GM12878 (cell line): ENCODE measurements at places on chromosomes 6 and 20. TPM values are rescaled to one million over a fixed set of nuclear protein-coding genes. Genes with fewer than 3 reads are reported as not detected.

DNA sequence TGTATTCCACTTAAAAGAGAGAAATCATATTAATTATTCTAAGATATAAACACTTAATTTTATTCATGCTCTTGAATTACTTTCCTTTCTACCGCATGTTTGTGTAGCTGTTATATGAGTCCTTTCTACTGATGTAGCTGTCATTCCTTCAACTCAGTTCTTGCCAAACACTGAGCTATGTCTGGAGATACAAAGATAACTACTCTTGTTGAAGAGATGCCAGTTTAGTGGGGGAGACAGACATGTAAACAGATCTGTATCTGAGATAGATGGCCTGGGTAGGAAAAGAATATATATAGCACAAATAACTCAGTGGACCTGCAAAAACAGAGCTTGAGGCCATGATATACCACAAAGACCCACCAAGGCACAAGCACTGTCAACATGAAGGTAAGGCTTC lies 157.3 kb downstream of the BTBD9 start:
- no peak for DNase-seq

DNA sequence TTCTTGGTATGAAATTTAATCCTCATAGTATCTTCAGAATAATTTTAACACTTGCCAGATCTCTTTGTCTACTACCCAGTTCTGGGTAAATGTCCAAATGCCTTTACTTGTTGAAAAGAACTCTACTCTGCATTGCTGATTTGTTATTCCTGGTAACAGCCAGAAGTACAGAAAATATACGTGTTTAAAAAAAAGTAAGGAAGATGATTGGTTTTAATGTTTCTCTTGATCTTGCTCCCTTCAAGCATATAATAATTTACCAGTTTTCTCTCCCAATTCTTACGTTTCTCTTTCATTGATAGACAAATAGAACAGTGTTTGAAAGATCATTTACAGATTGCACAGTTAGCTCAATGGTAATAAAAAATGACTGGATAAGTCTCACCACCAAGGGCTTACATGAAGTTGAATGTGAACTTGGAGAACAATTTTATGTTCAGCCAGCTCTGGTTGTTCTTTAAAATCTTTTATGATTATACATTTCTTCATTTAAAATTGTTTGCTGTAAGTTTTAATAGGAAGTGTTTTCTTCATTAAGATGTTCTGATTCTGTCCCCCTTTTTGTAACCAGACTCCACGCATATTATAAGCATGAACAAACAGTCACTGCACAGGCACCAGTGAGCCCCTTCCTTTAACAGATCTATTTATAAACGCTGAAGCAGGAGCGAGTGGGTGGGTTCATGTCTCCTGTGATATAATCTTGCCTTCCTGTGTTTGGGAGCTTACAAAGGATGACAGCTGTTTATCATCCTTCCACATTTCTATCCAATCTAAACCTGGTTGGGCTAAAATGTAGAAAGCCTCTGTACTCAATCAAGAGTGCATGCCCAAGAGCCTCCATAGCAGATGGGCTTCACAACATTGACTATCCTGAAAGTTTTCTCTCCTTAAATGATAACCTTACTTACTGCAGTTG lies 299.5 kb downstream of the PRL start:
- DNase-seq = no peak

- DNase-seq = no peak
Observed at GRCh38 chr6:109186012-109186411, 90.7 kb downstream of the CEP57L1 start.

GRCh38 chr6:152984513-152984872 lies 1.7 kb upstream of the FBXO5 start:
- peak; percentile 51 for DNase-seq

DNA sequence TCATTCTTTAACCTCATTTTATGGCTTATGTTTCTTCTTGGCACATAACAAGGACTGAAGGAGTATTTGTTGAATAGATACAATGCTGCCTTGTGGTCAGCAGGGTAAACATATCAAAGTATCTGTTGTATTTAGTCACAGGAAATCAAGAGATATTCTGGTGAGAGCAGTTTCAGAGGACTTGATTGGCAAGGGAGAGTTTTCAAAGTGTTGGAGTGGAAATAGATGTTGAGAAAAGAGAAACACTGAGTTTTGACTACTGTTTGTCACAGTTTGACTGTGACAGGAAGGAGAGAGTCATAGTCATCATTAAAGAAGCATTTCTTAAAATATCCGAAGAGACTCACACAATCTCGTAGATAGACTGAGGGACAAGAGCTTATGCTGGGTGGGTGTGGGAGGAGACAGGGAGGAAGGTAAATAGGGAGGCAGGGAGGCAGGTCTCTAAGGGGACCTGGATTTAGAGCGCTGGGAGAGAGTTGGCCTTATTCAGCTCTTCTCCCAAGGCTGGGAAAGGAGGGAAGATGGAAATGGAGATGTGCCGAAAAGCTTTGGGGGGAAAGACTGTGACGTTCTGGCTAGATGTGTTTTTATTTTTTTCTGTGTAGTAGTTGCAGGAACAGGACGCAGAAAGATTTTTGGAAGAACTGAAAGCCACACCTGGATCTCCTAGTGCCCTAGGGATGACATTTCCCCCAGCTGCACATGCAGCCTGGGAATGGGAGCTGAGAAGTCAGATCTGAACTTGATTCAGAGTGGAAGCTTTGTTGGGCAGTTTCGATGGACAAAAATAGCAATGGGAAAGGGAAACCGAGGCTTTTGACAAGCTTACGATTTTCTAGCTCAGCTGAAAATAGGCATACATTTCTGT lies 65.0 kb upstream of the IFNGR1 start:
- DNase-seq = peak; percentile 79

GRCh38 chr6:133436652-133437051 lies 195.5 kb downstream of the EYA4 start:
- no peak for DNase-seq

- DNase-seq = no peak
Observed at GRCh38 chr6:167998215-167998614, 744 bp downstream of the KIF25 start.

DNA sequence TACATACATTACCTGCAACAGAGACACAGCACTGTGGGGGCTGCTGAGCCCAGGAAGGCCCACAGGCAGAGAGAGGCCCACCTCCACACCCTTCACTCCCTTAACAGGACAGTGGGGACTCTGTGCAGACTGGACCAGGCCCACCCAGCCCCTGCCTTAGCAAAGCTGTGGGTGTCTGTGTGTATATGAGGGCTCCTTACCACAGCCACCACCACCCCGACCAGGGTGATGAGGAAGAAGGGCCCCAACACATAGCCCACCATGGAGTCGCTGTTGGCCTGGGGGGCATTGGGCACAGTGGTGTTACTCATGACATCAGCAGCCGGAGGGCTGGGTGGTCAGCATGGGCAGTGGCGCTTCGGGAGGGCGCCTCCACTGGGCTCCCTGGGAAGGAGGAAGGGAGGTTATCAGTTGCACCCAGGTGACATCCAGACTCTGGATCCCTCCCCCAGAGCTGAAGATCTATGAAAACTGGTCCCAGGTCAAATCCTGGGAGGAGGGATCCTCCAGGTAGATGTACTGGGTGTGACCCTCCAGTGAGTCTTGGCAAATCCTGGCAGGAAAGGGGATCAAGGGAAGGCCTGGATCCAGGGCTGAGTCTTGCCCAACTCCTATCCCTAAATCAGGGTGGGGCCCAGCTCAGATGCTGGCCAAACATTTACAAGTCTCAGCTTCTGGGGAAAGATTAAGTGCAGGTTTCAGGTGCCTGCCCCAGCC lies 1.2 kb downstream of the SMIM29 start:
- no peak for DNase-seq

DNA sequence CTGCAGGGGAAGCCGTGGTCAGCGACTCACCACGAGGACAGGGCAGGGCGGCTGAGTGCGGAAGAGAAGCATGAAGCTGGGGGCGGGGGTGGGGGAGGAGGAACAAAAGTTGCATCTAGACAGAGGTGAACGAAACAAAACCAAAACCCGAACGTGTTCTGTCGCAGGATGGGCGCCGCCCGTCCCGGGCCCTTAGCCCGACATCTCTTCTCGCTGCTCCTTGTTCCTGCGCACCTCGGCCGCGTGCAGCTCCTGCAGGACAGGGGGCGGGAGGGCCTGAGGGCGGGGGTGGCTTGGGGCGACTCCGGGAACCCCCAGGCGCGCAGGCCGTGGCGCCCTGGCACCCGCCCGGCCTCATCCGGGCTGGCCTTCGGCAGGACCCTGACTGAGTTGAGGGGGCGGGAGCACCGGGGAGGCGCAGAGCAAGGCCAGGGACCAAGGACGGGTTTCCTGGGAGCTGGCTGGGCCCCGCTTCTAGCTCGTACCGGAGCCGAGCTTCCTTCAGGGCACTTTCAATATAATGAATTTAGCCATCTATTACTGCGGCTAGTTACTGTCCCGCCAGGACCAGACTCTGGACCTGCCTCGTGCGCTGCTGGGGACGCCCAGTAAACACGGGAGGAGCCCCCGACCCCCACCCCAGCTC lies 12.0 kb downstream of the STMN3 start:
- no peak for DNase-seq

DNA sequence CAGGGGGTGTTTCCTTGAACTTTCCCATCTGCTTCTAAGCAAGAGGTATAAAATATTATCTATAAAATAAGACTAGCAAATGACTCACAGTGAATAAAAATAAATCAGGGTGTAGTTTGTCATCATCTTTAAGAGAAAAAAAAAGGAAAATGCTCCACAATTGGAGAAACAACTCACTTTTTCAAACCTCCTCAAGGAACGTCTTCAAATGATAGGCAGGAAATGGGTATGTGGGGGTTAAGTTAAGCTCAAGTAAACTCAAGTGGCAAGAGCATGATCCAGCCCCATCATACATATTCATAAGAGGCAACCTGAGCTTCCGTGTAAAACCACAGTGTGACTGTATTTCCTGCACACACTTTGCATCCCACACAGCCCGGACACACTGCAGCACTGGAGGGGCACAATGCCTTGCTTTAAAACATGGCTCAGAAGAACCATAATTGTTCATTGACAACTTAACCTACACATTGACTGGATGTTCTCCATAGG lies 58.5 kb upstream of the CEP85L start:
- DNase-seq = peak; percentile 85

GRCh38 chr6:89662659-89663223 lies 24.2 kb upstream of the LYRM2 start:
- DNase-seq = no peak

DNA sequence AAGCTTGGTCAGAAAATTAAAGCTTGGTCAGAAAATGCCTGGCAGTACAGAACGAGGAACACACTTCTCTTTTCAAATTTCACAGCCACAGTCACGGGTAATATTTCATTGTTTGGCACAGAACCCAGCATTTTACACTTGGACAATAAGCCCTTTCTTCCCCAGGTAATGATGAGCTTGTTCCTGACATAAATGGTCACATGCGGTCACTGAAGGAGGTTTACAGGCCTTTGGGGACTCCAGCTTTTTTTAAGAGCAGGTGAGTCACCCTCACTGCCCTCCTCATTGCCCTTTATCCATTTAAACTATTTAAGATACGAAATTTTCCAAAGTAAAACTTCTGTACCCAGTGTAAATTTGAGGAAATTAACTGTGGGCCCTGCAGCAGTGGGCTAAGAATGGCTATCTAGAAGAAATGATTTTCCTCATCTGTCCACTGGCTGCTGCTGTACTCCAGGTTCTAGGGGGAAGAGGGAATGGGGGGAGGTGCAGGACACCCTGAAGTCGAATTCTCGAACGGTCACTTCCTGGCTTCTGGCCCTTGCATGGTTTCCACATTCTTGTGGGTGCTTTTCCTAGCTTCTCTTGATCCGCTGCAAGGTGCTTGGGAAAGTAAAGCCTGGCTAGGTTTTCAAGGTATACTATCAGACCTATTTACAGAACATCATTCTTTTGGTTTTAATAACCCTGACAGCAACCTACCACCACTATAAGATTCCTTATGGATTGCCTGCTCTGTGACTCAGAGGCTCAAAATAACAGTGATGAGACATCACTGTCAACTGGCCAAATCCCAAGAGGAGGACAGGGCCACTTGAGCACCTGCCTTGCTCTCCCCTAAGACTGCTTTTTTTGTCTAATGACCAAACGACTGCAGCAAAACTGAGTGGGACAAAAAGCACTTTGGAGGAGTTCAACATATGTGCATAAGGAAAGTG lies 75.8 kb downstream of the PREP start:
- no peak for DNase-seq

GRCh38 chr6:22068561-22069305 lies 228.1 kb downstream of the PRL start:
- peak; percentile 64 for DNase-seq

GRCh38 chr6:72140795-72141194 lies 254.4 kb downstream of the RIMS1 start:
- no peak for DNase-seq

GRCh38 chr6:168906391-168906790 lies 347.3 kb downstream of the THBS2 start:
- DNase-seq = no peak

GRCh38 chr6:786946-787763 lies 94.2 kb upstream of the EXOC2 start:
- no peak for DNase-seq

Gene LY6G6D
- total RNA-seq = not detected in 2 replicates

Gene PAX1
- not detected in 2 replicates for total RNA-seq

Gene CRYBG1
- total RNA-seq = 27.5 and 30.7 TPM in 2 replicates

Gene KCNK17
- not detected in 2 replicates for total RNA-seq

Gene SIM1
- total RNA-seq = not detected in 2 replicates

Gene CALHM4
- not detected in 2 replicates for total RNA-seq

Gene PRL
- 19.1 and 20.3 TPM in 2 replicates for total RNA-seq

Gene MLN
- not detected in 2 replicates for total RNA-seq
